ENCODE measurements at places on chromosomes 1 and 21.

DNA sequence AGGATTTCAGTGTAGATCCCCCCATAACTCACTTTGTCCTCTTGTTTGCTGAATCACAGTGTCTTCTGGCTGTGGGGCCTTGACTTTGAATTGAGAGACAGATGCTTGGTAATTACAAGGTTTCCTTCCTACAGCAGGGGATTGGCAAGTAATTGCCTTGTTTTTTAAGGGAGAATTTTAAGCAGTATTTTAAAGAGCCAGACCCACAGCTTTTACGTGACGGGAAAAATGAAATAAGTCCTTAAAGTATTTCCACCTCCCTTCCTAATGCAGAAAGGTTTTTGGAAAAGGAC, 41.0 kb downstream of the PGBD5 start:
- no peak overlapping the region for H3K4me3 ChIP-seq
- H3K27me3 ChIP-seq = no peaks in the 10 kb centered on the region
- H3K27ac ChIP-seq = no peak overlapping the region
- DNase-seq = no peak
- no peaks in the 10 kb centered on the region for H3K36me3 ChIP-seq

DNA sequence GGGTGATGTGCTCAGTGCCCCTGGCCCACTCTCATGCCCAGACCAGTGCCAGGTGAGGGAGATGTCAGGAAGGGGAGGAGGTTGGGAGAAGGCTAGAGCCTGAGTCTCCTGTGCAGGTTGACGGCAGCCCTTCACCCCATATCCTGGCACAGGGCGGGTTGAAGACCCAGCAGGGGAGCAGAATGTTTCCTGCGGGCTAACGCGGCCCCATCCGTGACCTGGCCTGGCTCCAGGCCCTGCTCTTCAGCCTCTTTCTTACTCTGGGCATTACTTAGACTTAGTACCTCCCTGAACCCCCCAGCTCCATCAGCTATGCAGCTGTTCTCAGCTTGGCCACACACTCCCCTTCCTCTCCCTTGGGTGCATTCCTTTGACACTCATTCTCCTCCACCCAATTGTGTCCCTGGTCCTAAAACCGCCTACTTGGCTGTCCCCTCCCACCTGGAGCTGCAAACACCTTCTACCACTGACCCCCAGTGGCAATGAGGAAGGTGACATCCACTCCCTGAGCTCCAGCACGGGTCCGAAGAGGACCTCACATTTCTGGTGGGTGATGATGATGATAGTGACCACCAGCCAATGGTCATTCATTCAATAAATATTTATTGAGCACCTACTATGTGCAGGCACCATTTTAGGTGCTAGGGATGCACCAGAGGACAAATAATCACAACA, 179.0 kb downstream of the PTPRU start:
- no peaks in the 10 kb centered on the region for H3K36me3 ChIP-seq
- no peak overlapping the region for H3K4me3 ChIP-seq
- H3K27ac ChIP-seq = no peak overlapping the region
- peaks cover 22% of the 10 kb centered on the region for H3K27me3 ChIP-seq
- DNase-seq = no peak
- H3K4me1 ChIP-seq = no peaks in the 10 kb centered on the region

DNA sequence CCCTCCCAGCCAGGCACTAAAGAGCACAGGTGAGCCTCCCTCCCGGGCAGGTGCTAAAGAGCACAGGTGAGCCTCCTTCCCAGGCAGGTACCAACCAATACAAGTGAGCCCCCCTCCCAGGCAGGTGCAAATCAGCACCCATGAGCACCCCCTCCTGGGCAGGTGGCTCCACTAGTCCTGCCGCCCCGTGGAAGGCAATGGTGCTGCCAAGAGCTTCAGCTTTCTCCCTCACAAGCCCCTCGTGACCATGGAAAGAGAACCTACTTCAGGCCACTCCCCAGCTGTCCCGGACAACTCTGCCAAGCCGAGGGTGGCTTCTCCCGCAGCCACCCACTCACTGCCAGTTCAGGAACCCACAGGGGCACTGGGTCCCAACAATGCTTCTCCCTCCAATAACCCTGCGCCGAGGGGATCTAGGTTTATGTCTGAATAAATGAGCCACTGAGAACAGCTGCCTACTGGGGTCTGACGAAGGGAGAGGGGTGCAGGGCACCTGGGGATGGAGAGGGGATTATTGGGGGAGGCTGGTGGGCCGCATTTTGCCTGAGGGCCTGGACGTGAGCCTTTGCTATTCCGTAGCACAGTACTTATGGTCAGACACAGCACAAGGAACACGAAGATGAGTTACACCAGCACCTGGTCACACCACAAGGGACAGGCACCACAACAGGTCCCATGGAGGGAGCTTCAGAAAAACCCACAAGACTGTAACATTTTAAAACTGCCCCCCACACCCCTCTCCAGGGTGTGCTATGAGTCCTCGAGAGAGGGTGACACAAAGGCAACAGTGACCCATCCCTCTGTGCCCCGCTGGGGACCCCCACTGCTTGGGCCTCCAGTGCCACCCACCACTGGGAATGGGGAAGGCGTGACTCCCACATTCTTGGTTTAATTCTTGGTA, 46.3 kb downstream of the PRDM15 start:
- H3K36me3 ChIP-seq = peaks cover 18% of the 10 kb centered on the region
- no peak overlapping the region for H3K4me3 ChIP-seq
- no peaks in the 10 kb centered on the region for H3K27me3 ChIP-seq
- no peak overlapping the region for H3K27ac ChIP-seq
- no peak for DNase-seq

DNA sequence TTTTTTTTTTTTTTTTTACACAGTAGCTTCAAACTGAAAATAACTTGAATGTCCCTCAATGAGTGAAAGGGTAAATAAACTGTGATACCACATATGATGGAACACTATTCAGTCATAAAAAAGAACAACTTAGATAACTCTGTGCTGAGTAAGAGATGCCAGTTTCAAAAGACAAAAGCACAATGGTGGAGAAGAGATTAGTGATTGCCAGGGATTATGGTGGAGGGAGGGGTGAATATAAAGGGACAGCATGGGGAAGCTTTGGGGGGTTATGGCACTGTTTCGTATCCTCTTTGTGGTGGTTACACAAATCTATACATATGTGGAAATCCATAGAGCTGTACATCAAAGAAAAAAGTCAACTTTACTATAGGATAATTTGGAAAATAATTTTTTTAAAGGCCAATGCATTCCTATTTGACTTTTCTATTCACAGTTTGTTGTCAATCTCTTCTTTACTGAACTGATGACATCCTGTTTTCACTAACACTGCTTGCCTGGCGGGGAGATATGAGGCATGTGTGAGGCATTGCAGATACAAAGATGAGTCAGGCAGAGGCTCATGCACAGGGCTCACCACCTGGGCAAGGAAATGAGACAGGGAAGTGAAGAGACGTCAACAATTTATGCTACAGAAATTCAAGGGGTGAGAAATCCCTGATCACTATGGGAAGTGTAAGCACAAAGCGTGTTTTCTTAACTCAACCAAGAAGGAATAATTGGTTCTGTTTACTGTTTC, 302.7 kb downstream of the DUSP10 start:
- H3K4me1 ChIP-seq = peaks cover 32% of the 10 kb centered on the region
- H3K36me3 ChIP-seq = no peaks in the 10 kb centered on the region
- peak; percentile 81 for DNase-seq
- peak overlapping the region; percentile 96 for H3K27ac ChIP-seq
- peak overlapping the region; percentile 13 for H3K4me3 ChIP-seq

DNA sequence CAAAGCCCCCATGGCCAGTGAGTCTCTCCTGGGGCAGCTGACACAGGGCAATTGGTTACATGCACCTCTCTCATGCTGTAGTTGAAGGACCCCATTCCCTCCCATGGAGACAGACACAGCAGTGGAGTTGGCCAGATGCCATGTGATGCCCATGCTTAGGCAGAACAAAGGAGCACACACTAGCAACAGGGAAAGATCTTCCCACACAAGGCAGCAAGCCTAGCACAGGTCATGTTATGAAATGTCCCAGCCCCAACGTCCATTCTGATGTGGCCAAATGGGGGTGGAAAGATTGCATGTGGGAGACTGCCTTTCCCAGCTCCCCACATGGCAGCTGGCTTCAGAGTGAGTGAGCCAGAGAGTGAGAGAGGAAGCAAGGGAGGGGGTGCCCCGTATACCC, 34.5 kb downstream of the AADACL4 start:
- H3K27ac ChIP-seq = no peak overlapping the region
- DNase-seq = no peak
- no peak overlapping the region for H3K4me3 ChIP-seq

- no peak within 1 kb of the TSS for H3K27ac ChIP-seq
- peaks cover 27% of the 10 kb centered on the region for H3K27me3 ChIP-seq
- H3K4me1 ChIP-seq = no peaks in the 10 kb centered on the region
Measured at GRCh38 chr1:239386453-239387303, at the start of gene CHRM3. CHRM3 (plus strand) TSS chr1:239386568; CDS start chr1:239907452, 520,884 bp downstream.
